ENCODE measurements at places on chromosomes 16 and 17.

- no peak for DNase-seq
These were observed 2.4 kb downstream of the USH1G start for GRCh38 chr17:74920642-74921025.

- DNase-seq, result no peak
These were observed 27.7 kb downstream of the SRL start for GRCh38 chr16:4214215-4214621.

- no peak for DNase-seq
These were observed 11.0 kb downstream of the ACSM3 start for GRCh38 chr16:20774703-20775362.

DNA sequence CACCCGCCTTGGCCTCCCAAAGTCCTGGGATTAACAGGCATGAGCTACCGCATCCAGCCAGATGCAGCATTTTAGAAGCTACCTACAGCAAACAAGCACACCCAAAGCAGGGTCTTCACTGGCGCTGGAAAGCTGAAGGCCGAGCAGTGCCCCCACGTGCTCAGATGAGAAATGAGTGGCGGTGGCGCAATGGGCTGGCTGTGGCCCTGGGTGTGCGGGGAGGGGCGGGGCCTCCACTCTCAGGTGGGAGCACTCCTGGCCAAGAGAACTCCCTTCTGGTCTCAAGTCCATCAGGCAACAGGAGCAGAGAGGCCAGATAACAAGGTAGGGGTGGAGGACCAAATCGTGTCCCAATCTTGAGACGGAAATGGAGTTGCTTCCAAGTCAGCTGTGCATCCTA, 12.1 kb downstream of the TMEM11 start:
- DNase-seq, result no peak
